ENCODE measurements at places on chromosomes 6 and 20. TPM values are rescaled to one million over a fixed set of nuclear protein-coding genes. Genes with fewer than 3 reads are reported as not detected.

DNA sequence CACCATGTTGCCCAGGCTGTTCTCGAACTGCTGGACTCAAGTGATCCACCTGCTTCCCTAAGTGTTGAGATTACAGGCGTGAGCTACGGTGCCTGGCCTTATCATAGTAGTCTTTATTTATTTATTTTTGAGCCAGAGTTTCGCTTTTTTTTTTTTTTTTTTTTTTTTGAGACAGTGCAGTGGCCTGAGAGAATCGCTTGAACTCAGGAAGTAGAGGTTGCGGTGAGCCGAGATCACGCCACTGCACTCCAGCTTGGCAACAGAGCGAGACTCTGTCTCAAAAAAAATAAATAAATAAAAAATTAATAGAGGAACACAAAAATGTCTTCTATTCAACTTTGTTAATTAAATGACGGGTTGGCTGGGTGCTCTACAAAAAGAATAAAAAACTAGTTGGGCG is 12.9 kb downstream of the MAPRE1 start:
- DNase-seq = no peak

- DNase-seq = no peak
Measured at GRCh38 chr6:108883172-108883571, 35.0 kb downstream of the ARMC2 start.

- no peak for DNase-seq
Measured at GRCh38 chr20:33868042-33868441, 56.9 kb downstream of the CHMP4B start.

GRCh38 chr20:905396-905961 is 10.7 kb downstream of the ANGPT4 start:
- no peak for DNase-seq

DNA sequence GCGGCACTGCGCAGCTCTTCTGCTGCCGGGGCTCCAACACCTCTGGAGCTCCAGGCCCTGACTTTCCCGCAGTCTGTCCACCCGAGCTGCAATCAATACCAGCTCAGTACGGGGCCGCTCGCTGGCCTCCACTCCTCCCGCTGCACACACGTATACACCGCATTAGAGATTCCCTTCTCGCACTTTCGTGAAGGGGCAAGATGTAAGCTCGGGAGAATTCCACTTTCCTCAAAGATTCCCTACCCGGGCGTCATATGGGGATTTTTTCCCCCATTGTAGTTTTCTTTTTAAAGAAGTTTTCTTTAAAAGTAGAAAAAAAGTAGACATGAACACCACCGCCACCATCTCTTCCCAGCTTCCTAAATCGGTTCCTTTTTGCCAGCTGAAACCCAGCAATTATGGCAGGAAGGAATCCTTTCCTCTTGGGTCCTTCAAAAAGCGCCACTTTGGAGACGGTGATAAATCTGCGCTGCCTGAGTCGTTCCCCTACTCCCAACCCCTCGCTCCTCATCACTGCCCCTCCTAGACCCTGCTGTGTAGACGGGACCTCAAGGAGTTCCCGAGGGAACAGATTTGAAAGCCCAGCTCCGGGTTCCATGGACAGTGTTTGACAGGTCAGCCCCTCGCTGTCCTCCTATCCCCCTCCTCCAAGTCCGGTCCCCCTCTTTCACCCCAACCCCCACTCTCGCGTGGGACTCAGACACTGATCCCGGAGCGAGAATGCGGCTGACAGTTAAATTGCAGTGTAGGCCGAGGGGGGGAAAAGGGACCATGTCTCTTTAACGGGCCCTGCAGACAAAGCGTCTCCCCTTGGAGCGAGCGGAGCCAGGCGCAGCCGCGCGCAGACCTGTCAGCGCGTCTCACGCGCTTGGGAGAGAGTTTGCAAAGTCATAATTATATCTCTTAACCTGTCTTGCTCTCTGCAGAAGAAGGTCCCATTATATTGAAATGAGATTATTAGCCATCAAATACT is 39.5 kb downstream of the NCR2 start:
- DNase-seq = no peak

UNC5CL gene
- polyA plus RNA-seq = 0.50 TPM

SIRPA gene
- polyA plus RNA-seq = 8.6 TPM
